ENCODE measurements at places on chromosomes 5 and 9.

- DNase-seq, result no peak
These were observed 6.9 kb downstream of the ERBIN start for GRCh38 chr5:65933295-65933694.

DNA sequence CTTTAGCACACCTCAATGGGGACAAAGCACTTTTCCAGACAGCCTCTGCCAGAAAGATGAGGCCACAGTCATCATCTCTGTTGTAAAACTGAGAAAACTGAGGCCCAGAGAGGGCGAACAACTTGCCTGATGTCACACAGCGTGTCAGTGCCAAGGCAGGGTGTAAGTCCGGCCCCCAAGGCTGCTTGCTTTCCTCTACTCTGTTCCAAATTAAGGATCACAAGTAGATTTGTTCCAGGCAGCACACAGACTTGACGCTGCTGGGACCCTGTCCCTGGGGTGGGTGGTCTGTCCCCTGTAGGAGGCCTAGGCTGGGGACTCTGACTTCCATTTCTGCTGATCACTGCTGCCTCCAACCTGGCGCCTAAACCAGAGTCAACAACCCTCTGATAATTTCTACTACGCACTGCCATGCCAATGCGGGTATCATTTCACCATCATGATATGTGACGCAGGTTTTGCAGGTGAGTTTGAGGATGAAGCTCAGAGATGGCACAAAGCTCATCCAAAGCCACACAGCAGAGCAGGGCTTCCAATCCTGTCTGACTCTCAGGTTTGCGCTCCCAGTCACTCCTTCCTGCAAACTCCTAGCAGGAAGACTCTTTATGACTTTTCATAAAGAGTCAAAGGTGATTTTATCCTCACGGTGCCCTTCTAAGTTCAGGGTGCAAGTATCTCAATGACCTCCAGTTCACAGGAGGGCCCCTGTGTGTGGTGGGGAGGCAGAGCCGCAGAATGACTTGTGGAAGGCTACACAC is 13.5 kb upstream of the RALGDS start:
- no peak for DNase-seq

DNA sequence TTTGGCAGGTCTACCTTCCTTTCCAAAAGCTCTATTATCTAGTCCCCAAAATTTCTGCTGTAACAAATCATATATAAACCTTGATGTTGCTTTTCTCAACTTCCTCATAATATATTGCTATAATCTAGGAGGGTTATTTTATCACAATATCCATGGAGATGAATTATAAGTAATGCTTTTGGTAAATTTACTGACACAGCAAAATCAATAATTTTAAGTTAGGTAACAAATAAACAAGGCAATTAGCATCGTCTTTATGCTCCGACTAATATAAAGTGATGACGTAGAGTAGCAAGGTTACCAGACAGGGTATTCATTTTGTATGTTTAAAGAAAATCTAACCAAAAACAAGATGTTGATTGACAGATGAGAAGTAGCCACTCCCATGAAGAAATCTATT is 132.3 kb upstream of the ST8SIA4 start:
- DNase-seq, result no peak

GRCh38 chr5:74325866-74326265 is 314.7 kb downstream of the ENC1 start:
- DNase-seq, result no peak

DNA sequence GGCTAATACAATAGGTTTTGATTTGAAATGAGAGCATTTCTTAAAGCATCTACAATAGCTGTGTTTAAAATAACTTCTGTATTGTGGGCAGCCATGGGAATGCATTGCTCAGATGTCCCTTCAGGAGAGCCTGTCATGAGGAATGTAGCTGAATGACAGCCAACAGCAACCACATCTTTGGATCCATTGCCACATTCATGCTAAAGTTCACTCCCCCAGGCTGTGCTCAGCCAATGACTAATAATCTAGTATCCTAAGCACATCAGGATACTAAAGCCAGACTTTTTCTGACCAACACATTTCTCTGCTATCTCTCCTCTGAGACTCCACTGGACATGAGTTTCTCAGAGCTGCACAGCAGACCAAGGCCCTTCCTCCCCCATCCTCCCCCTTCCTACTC is 45.5 kb downstream of the HTR1A start:
- DNase-seq, result no peak

DNA sequence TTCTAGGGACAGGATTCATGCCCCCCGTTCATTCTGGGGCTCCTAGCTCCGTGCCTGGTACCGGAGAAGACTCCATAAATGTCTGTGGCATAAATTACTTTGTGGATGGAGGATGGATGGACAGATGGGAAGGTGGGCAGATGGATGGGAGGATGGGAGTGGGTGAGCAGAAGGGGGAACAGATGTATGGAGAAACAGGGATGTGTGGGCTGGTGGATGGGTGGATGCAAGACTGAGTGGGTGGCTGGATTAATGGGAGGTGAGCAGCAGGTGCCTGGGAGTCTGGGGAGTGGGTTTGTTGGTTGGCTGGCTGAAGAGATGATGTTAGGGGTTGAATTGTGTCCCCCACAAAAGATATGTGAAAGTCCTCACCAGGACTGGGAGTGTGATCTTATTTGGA is 43.5 kb downstream of the SARDH start:
- DNase-seq, result no peak

- DNase-seq, result no peak
These were observed 197.3 kb downstream of the ARL15 start for GRCh38 chr5:54113060-54113459.

DNA sequence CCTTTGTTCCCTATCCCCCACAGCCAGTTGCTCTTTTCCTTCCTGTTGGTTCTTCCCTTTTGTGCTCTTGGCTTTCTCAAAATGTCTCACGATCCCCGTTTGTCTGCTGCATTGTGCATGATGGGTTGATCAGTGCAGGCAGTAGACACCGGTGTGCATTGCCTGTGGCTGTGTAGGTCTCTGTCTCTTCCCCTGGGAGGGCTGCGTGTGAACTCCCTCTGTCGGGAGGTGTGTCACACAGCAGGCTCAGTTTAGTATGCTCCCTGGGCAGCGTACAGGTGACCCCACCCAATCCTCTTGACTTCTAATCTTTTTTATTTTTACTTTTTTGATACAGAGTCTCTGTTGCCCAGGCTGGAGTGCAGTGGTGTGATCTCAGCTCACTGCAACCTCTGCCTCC is 265.3 kb downstream of the FSTL4 start:
- DNase-seq, result no peak

GRCh38 chr9:121735065-121735792 is 83.8 kb downstream of the DAB2IP start:
- no peak for DNase-seq

- no peak for DNase-seq
These were observed 82.5 kb downstream of the FBXO38 start for GRCh38 chr5:148466236-148466580.

GRCh38 chr9:104092875-104093600 is 1.1 kb upstream of the SMC2 start:
- no peak for DNase-seq

- no peak for DNase-seq
These were observed 100.7 kb downstream of the CDC42SE2 start for GRCh38 chr5:131364507-131365050.

DNA sequence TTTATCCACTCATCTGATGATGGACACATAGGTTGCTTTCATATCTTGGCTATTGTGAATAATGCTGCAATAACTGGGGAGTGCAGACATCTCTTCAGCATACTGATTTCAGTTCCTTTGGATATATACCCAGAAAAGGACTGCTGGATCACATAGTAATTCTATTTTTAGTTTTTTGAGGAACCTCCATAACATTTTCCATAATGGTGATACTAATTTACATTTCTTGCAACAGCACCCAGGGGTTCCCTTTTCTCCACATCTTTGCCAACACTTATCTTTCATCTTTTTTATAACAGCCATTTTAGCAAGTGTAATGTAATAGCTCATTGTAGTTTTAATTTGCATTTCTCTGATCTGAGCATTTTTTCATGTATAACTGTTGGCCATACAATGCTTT is 34.1 kb upstream of the NR4A3 start:
- DNase-seq, result no peak

DNA sequence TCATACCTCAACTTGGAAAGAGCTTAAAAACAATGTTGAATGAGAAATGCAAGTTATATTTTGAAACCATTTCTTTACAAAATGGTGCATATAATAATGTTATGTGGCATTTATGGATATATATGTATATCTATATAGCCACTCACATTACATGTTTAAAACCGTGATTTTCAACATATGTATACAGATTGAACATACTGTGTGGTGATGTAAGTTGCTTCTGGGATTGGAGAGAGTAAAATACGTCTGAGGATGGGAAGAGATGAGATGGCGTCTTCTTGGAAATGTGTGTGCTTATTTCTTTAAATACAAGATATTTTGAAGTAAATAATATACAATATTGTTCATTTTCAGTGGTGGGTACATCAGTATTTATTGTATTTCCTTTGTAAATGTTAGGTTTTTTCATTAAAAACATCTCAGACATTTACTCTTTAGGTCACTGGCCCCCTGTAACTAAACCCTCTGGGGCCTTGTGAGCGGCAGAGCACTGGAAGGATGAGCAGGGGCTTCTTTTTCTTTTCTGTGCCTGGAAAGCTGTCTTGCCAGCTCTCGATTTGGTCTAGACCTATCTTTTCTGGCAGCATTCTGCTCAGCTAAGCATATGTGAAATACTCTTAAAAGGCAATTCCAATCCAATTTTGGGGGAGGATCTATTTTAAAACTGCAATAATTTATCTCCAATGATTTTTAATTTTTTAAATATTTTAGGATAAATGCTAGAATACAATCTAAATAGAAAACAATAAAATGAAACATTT is 42.8 kb upstream of the HMHB1 start:
- DNase-seq, result no peak

GRCh38 chr5:171162596-171162995 is 146.5 kb upstream of the TLX3 start:
- no peak for DNase-seq

GRCh38 chr5:93303291-93303691 is 277.7 kb downstream of the NR2F1-AS1 start:
- no peak for DNase-seq

DNA sequence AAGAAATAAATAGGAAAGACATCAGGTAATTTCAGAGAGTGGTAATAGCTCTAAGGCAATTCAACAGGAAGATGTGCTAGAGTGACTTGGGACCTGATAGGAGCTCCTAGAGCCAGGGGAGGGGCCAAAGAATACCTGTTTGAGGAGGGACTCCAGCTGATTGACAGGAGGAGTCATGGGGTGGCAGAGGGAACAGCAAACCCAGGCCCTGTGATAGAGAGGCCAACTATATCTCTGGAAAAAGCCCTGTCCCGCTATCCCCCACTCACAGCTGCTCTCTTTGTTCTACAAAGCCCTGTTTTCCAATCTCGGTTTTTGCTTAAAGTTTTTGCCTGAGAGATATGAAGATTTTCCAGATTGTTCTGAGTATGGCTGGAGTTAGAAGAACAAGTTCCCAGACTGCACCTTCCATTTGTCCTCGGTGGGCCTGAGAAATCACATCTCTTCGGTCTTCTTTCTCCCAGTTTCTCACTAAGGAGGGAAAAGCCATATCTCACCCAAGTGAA is 9.0 kb upstream of the NSD1 start:
- no peak for DNase-seq

DNA sequence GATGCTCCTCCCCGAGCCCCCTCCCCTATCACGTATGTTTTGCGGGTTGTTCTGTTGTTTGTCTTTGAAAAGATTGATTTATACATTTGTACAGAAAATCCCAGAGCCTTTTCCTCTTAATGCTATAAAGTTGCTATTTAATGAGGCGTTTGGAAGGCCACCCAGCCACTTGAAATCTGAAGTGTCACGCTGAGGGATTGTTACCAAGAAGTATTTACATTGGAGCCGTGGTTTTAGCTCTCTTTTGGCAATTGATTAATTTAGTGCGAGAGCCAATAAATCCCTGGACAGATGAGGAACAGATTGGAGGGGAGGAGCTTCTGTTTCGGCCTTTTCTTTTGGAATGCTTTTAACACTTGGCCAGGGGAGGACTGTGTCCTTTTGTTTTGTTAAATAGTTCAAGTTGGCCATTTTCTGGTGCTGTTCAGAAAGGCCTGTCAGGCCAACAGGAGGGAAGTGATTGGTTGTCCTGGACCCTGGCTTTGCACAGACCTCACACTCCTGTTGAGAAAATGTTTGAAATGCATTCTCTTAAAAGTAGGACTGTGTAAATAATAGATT is 250.2 kb downstream of the PDZD2 start:
- no peak for DNase-seq

DNA sequence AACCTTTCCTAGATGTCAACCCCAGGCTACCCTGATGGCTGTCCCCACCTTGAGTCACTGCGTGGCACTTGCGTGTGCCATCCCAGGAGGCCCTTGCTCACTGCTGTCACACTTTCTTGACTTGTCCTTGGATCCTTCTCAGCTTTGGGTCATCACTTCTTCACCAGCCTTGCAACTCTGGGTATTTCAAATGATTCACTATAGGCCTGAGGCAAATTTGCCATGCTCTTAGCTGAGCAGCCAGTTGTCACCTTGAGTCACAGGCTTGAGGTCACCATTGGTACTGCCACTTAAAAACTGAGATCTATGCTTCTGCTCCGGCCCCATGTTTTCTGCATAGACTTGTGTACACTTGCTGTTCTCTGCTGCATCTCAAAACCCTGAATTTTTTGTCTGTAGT is 84.7 kb downstream of the BASP1 start:
- no peak for DNase-seq

DNA sequence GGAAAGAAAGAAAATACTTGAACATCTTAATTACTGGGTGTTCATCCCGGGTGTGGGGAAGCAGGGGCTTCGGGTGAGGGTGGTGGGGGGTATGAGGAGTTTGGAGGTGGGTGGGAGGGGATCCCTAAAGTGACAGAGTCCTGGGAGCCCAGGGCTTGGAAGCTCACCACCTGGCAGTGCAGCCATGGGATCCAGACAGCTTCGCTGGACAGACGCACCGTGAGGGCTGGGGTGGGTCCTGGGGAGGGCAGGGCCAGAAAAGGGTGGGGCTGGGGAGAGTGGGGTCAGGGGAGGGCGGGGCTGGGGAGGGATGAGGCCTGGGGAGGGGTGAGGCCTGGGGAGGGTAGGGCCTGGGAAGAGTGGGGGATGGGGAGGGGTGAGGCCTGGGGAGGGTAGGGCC is 127.5 kb upstream of the LPCAT1 start:
- DNase-seq, result no peak

DNA sequence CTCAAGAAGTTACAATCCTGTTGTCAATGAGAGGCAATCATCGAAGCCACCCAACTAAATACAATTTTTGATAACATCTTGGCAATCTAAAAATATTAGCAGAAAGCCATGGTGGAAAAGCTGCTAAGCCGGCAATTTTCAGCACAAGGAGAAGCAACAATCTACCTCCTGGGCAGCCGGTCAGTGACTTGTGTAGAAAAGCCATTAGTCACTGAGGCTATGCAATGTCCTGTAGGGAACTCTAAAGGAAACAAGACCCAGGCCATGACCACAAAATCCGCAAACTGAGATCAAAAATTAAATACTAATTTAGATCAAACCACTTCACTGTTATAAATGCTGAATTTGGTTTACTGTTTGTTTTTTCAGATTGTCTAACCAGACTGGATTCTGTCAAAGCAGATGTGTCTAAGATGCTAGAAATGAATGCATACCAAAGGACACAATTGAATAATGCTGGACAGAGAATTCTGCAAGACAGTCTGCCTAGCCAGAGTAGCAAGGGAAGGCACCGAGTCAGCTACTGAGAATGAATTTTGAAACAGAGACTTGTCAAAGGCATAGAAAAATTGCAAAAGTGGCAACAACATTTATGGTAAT is 384.8 kb downstream of the PRELID2 start:
- DNase-seq, result no peak
